ENCODE measurements at places on chromosomes 7 and 10.

- peak; percentile 51 for DNase-seq
Observed at GRCh38 chr7:47380325-47381133, 201.4 kb downstream of the TNS3 start.

DNA sequence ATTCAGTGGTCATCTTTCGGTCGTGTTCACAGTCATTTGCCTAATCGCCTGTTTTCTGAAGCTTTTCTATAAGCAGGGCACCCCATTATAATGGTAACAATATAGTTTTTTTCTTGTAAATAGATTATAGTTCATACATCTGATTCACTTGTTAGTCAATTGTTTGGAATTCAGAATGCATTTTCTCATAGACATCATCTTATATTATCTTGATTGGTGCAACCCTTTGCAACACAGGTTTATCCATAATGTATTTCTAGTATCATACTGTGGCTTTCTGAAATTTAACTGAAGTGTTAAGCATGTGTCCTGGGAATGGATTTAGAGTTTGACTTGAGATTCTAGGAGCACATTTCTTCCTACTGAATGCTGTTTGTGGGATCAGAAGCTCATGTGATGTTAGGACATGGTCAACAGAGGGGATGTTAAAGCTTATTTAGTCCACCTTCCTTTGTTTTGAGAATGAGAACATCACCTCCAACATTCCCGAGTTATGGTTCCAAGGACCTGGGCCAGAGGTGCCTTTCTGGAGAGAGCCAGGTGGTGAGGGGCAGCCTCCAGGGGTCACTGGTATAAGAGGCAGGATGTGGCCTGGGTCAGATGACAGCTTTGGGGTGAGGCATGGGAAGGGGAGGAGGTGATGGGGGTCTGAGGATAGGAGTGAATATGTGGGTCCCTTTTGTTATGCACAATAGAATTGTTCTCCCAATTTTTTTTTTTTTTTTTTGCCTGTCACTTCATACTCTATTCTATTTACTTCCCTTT is 415.6 kb downstream of the EXOC4 start:
- no peak for DNase-seq

GRCh38 chr7:71482284-71482683 is 350.3 kb downstream of the GALNT17 start:
- DNase-seq: no peak

DNA sequence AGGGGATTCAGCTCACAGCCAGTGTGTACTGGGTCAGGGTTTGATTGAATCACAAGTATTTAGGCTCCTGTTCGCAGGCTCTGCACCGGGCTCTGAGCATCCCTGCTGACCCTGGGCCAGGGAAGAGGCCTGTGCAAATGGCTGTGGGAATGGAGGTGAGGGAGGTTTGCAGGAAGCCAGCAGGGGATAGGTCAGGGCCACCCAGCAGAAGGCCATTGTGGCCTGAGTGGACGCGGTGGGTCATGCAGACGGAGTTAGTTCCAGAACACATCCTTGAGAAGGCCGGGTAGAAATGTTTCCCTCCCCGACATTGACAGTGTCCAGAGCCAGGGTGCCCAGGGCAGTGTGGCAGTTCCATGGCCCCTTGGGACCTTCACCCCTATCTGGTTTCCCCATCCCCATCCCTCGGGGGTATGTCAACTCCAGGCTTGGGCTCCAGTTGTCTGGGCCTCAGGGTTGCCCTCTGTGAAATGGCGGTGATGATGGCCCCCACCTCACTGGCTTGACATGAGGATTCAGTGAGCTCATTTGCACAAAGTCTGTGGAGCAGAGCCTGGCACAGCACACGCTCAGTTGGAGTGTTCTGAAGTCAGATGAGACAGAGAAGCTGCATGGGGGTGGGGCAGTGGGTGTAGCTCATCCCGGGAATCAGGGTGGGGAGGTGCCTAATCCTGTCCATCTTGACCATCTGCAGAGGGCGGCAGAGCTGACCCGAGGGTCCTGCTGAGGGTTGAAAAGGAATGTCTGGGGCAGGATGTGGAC is 107.6 kb downstream of the ADCY1 start:
- DNase-seq: no peak

- DNase-seq: no peak
Observed at GRCh38 chr7:45892407-45893035, 4.2 kb downstream of the IGFBP1 start.

- DNase-seq: peak; percentile 81
Observed at GRCh38 chr10:124589491-124590041, 127.9 kb downstream of the LHPP start.

GRCh38 chr7:109873296-109873695 is 1217.6 kb upstream of the LRRN3 start:
- DNase-seq: peak; percentile 20

All from right hindlimb (tissue), 1 donor.